LHCN-M2 (cell line): ENCODE measurements at places on chromosomes 4 and X.

- DNase-seq: no peak
These were observed 88.6 kb upstream of the PRPS2 start for GRCh38 chrX:12702509-12703091.

GRCh38 chr4:15479089-15479912, 9.6 kb downstream of the CC2D2A start:
- peak; percentile 87 for DNase-seq

GRCh38 chr4:4420421-4420820, 33.5 kb downstream of the NSG1 start:
- DNase-seq: no peak

- no peak for DNase-seq
These were observed 31.9 kb downstream of the TRAPPC11 start for GRCh38 chr4:183691006-183691405.

DNA sequence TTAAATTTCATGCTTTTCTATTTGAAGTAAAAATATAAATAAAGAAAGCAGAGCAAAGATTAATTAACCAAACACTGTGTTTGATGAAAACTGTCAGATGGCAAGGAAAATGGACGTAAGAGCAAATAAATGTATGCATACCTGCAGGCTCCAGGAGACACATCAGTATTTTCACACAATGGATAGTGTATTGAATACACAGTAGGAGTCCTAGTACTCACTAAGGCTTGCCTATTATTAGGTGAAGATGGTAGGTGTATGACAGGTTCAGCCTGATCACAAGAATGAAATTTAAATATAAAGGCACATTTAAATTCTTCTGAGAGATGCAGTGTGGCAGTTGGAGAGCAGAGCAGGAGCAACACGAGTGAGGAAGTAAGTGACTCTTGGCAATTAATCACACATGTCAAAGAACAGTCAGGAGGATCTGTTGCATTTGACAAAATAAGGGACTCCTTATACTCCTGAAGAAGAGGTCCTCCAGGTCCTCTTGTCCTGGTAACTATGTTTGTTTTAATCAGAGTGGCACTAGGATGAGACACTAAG, 106.0 kb upstream of the NDST4 start:
- no peak for DNase-seq

DNA sequence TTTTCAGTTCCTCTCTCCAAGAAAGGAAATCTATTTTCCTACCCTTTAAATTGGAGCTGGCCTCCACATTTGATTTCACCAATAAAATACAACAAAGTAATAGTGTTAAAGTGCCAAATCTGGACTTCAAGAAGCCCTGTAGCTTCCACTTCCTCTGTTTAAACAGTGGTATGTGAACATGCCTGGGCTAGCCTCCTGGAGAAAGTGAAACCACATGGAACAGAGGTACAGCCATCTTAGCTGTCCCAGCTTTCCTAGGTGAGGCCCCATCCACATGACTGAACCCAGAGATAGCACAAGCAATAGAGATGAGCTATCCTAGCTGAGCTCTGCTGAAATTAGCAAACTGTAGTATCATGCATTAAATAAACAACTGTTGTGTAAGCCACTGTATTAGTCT, 131.8 kb upstream of the VCX start:
- DNase-seq: no peak

DNA sequence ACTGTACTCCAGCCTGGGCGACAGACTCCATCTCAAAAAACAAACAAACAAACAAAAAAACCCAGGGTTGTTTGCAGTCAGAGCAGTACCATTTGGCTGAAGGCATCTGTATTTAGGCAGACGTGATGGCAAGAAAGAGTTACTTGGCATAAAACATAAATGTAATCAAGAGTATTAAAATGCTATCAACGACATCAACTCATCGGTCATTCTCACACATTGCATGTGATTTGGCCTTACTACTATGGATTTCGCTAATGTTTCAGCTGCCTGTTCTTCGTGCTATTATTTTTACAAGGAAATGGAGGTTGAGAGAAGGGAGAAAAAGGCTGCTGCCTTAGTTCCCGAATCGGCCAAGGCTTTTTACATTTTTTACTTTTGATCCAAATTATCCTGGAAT, 15.5 kb upstream of the SMARCA5 start:
- no peak for DNase-seq

DNA sequence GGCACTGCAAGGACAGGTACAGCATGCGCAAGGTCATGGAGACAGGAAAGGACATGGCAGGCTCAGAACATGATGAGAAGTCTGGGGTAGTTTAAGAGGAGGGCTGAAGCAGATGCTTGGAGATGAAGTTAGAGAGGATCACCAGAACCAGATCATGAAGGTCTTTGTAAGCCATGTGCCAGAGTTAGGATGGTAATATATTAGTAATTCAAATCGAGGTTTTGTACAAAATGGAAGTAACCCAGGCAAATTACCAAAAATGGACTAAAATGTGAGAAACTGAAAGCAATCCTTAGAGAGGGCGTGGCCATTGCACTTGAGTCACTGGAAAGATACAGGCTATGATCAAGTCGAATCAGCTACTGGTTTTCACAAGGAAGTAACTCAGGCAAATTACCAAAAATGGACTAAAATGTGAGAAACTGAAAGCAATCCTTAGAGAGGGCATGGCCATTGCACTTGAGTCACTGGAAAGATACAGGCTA, 13.5 kb downstream of the RXFP1 start:
- DNase-seq: peak; percentile 85

GRCh38 chr4:37885496-37885895, 5.4 kb upstream of the TBC1D1 start:
- DNase-seq: no peak

GRCh38 chr4:146520896-146521540, 722 bp downstream of the SLC10A7 start:
- peak; percentile 52 for DNase-seq

DNA sequence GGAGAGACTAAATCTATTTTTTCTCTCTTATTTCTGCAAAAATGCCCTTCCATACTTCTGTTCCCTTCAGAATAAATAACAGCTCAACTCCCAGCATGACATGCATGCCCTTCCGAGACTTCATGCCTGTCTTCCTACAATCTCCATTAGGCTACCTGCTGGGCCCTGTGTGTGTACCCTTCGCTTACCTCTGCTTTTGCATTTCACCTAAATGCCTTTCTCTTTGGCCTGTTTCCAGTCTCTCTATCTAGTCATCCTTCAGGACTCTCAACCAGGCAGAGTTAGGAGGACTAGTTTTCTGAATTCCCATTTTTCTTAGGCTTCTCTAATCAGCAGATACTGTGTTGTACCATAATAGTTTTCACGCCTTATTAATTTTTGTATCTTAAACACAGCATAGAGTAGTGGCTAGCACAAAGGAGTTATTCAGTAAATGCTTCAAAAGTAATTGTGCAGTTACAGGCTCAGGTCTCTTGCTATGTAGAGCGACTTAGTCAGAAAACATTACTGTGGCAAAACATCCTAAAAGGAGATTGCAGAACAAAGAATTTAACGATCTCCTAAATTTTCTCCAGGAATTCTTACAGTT, 20.5 kb downstream of the SEPTIN11 start:
- no peak for DNase-seq

DNA sequence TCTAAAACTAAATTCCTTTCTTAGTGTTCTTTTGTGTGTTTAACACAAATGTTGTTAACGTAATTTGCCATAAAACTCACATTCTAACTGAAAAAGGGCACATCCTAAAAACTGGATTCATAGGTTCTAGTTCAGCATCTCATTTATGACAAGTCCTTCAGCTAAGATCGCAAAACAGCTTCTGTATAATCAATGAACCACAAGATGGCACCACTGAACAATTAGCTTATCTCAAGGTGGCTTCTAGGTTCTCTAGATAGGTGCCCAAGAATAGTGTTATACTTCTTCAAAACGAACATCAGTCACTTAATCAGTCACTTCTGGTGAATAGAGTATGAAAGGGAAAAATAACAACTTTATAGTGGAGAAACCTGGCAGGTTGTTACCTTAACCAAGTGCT, 54.3 kb downstream of the NRK start:
- peak; percentile 5 for DNase-seq

- DNase-seq: no peak
These were observed 685.0 kb upstream of the FRG1 start for GRCh38 chr4:189255636-189256035.

- no peak for DNase-seq
These were observed 235.7 kb upstream of the LDB2 start for GRCh38 chr4:17134100-17134499.

DNA sequence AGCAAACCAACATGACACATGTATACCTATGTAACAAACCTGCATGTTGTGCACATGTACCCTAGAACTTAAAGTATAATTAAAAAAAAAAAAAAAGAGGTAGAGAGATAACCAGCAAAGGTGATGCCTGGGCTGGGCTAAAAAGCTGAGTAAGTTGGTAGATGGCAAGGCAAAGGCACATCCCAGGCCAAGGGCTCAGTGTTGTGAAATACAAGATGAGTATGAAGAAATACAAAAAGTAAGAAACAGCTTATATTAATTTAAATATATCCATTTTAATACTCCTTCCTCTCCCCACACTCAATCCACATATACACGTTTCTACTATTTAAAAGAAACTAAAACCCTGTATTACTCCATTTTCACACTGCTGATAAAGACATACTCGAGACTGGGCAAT, 25.8 kb downstream of the TEC start:
- DNase-seq: no peak

DNA sequence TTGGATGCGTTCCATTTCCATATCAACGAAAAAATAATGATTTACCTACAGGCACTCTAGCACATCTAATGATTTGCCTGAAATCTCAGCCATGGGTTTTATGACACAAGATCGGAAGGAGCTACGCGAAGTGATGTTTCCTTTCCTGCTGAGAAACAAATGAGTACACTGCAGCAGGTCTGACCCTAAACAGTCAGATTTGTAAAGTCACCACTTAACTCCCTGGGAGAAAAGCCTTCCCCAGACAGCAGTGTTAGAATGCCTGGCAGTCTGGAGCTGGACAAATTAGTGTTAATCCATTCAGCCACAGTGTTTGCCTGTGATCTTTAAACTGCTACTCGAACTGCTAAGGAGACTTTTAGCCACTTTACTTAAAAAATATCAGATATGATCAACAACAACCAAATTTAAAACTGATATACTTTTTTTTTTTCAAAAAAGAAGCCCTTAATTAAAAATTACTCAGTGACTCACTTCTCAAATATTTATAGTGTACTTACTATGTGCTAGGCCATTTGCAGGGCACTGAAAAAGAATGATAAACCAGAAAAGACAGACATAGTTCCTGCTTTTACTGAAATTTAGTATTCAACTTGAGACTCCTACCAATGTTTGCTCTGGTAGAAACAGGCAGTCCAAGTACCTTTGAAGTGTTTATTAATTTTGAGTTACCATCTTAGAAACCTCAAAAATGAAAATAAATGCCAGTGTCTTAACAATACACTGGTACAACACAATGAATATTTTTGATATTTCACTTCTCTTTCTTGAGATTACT, 104.5 kb downstream of the SHISA3 start:
- DNase-seq: no peak

- DNase-seq: peak; percentile 24
These were observed 31.6 kb upstream of the SOD3 start for GRCh38 chr4:24763631-24764297.

DNA sequence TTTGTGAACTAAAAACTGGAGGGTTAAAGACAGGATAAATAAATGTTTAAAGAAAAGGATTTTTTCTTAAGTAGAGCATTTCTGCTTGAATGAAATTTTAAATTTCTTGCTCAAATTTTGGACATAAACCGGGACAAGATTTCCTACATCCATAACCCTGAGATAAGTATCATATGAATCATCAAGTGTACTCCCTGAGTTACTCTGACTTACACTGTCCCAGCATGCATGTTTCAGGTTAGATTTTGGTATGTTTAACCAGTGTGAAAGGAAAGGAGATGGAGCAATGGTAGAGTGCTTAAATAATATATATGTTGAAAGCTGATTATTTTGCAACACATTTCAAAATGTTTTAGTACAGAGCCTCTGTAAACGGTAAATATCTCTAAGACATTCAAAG, 175.2 kb downstream of the ADGRL3 start:
- DNase-seq: peak; percentile 36

DNA sequence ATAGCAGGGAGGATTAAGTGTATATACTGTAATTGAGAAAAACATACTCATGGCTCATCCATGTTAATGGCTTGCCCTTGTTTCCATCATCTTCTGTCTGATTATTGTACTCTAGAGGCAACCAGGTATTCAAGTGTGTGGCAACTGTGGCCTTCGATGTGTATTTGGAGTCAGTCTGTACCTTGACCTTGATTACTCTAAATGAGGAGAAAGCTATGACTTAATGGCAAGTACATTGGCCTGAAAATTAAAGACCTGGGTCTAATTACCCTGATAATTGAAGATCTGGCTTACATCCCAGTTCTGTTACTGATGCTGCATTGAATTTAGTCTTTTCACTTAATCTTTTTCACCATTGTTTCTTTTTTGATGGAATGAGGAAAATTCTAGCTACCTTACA, 409.2 kb downstream of the CCSER1 start:
- no peak for DNase-seq

GRCh38 chr4:16250661-16251365, 24.5 kb upstream of the TAPT1 start:
- no peak for DNase-seq

DNA sequence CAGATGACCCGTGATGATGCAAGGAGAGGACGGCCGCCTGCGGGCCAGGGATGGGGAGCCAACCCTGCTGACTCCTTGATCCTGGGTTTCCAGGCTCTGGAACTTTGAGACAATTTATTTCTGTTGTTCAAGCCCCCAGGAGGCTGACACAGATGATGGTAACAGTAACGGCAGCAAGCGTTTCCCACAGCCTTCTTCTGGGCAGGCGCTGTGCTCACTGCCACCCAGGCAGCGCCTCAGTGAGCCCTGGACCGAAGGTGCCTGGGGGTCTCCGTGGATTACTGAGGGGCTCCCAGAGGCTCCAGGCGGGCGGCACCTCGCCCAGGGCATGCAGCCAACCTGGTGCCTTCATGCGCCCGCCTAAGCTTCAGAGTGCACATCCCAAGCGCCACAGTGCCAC, 103.9 kb upstream of the AFAP1 start:
- no peak for DNase-seq

- no peak for DNase-seq
These were observed 1.4 kb downstream of the UGT8 start for GRCh38 chr4:114599903-114600552.

GRCh38 chr4:5827108-5828004, 65.5 kb downstream of the CRMP1 start:
- DNase-seq: peak; percentile 59

DNA sequence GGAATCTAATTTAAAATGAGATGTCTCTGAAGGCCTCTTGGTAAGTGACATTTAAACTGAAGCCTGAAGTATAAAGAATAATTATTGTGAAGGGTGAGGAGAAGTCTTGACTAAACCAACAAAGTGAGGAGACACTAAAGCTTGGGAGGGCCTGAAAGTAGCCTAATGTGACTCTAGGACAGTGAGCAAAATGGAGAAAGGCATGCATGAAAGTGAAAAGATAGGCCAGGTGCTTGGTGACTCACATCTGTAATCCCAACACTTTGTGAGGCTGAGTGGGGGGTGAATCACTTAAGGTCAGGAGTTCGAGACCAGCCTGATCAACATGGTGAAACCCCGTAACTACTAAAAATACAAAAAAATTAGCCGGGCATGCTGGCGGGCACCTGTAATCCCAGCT, 46.9 kb upstream of the SMARCAD1 start:
- peak; percentile 66 for DNase-seq

GRCh38 chr4:128831531-128832242, 22.2 kb downstream of the JADE1 start:
- no peak for DNase-seq
